ENCODE measurements at places on chromosomes 4 and X. TPM values are rescaled to one million over a fixed set of nuclear protein-coding genes. Genes with fewer than 3 reads are reported as not detected.

The MAGEA4 gene
- not detected for total RNA-seq

The NLGN3 gene
- total RNA-seq = 0.98 TPM

GRCh38 chr4:73036123-73036522, 33.4 kb downstream of the COX18 start:
- no peak overlapping the region for H3K4me3 ChIP-seq
- no peak overlapping the region for H3K27ac ChIP-seq
- peaks cover 3% of the 10 kb centered on the region for H3K36me3 ChIP-seq
- peaks cover 8% of the 10 kb centered on the region for H3K4me1 ChIP-seq
- DNase-seq = no peak
- peaks cover 4% of the 10 kb centered on the region for H3K27me3 ChIP-seq

- H3K27ac ChIP-seq = no peak overlapping the region
- no peak overlapping the region for H3K4me3 ChIP-seq
- no peaks in the 10 kb centered on the region for H3K36me3 ChIP-seq
- H3K4me1 ChIP-seq = no peaks in the 10 kb centered on the region
Observed at GRCh38 chr4:127580300-127580699, 52.5 kb upstream of the INTU start.

DNA sequence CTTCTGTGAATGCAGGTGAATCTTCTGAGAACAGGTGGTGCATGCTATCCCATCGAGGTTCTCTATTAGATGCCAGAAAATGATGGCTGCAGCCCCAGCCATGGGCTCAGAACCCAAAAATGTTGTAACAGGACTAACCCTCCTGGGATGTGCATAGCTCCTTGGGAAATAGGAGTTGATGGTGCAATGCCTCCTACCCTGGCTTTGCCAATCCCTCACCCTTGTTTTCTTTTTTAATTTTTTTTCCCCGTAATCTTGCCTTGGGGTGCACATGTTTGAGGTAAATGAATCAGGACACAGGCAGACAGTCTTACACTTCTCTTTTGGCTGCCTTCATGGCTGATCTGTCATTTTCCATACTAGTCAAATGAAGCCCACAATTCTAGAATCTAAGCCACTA, 96.6 kb downstream of the KIT start:
- no peak overlapping the region for H3K27ac ChIP-seq
- H3K27me3 ChIP-seq = no peaks in the 10 kb centered on the region

DNA sequence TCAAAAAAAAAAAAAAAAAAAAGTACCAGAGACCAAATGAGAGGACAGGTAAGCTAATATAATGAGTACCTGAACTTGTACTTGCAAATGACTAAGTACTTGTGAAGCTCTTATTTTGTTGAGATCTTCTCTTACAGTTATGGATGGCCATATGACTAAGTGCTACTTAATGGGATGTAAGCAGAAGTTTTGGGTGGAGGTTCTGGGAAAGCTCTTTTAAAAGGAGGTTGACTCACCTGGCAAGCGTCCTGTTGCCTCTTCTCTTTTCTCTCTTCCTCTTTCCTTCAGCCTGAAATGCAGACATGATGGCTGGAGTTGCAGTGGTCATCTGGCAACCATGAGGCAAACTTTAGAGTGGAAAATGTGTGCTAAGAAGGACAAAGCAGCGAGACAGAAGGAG, 36.9 kb upstream of the MED14 start:
- no peak overlapping the region for H3K27ac ChIP-seq
- peaks cover 2% of the 10 kb centered on the region for H3K27me3 ChIP-seq
- H3K36me3 ChIP-seq = no peaks in the 10 kb centered on the region
- DNase-seq = no peak

DNA sequence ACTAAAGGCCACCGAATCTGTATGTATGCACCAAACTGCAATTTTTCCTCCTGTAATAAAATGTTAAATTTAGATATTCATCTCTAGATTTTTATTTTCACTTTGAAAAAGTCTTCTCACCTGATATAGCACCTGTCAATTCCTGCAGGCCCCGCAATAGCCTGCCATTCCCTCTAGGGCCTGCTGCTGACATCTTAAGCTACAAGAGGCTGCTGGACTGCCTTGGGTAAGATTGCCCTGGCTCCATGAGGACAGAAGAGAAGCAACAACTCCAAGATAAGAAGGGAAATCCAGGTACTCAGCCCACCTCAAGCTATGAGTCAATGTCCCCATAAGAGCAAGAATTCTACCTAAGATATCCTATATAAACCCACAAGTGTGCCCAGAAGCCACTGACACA, 230.2 kb upstream of the AGTR2 start:
- no peaks in the 10 kb centered on the region for H3K27me3 ChIP-seq
- H3K4me1 ChIP-seq = no peaks in the 10 kb centered on the region
- DNase-seq = no peak

Data from activated CD4-positive, alpha-beta T cell treated with anti-CD3 and anti-CD28 coated beads, Interleukin-2, amount 10 ng/mL, durations not matched to agents 7 days and 5 days (primary cell).